Transverse colon (tissue), 4 donors: ENCODE measurements at places on chromosomes 1 and 21. TPM values are rescaled to one million over a fixed set of nuclear protein-coding genes. Genes with fewer than 3 reads are reported as not detected.

- H3K36me3 ChIP-seq, result no peaks in the 10 kb centered on the region
- no peaks in the 10 kb centered on the region for H3K4me1 ChIP-seq
- no peak overlapping the region for H3K4me3 ChIP-seq
- no peak for DNase-seq
Observed at GRCh38 chr1:25186161-25187007, 45.9 kb downstream of the SYF2 start.

DNA sequence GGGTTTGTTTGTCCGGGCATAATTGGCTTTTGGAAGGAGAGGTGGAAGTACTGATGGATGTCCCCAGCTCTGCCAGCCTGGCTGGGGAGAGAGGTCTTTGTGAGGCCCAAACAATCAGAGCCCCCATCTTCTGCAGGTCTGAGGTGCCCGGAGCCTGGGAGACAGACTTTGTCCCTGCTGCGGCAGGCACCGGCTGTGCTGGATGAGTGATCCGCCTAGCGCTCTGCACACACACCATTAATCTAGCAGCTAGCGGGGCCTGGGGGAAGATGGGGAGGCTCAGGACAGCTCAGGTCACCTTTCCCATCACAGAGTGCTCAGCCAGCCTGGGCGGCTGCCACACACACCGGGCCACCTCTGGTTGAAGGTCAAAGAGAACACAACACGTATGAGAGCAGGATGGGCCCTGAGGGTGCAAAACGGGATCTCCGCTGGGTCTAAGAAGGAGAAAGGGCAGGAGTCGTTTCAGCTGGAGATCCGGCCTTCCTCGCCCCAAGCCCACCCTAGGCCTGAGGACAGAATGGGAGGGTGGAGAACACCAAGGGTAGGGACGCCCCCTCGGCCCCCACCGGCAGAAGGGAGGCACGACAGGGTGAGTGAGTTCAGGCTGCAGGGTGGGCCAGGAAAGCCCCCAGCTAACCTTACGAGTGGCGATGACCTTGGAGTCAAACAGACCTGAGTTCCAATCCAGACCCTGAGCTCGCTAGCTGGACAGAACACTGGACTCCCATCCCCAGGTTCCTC is 341.8 kb downstream of the NPHP4 start:
- no peak overlapping the region for H3K27ac ChIP-seq
- no peak for DNase-seq
- H3K36me3 ChIP-seq, result no peaks in the 10 kb centered on the region
- peaks cover 39% of the 10 kb centered on the region for H3K27me3 ChIP-seq

DNA sequence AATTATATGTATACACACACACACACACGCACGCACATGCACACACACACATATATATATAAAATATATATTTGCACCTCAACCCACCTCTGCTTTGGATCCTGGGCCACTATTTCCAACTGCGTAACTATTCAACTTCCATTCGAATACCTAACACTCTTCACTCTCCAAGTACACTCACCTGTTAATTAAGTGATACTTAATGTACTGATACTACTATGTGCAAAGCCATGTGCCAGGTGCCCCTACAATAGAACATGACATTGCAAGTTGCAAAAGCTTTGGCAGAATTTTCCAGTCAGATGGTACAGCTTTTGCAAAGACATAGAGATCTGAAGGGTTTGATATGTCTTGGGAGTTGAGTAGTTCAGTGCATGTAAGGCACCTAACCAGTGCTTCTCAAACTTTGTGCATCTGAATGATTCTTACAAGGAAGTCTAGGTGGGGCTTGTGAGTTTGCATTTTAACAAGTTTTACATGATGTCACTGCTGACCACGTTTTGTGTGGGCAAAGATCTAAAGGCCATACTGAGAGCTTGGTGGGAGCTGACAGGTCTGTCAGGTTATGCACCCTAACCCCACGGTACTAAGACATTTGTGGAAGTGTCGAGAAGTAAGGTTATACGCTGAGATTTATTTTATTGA is 7.2 kb downstream of the CXADR start:
- no peak for DNase-seq
- H3K4me1 ChIP-seq, result peaks cover 13% of the 10 kb centered on the region
- no peak overlapping the region for H3K4me3 ChIP-seq
- peaks cover 3% of the 10 kb centered on the region for H3K36me3 ChIP-seq

DNA sequence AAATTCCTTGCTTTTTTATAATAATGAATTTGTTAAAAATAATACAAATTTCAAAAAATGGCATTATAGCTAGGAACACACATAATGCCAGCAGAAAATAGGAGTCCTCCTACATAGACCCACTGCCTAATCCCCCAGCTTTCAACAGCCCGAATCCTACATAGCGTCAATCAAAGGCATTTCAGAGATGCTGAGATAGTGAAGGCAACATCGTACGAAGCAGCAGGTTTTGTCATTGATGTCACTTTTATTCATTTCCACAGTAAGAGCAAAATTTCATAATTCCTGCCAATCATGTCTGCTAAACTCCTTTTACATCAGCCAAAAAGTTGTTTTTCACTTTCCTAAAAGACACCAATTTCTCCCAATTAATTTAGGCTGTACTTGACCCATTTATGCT is 94.1 kb downstream of the GREM2 start:
- DNase-seq, result no peak
- H3K4me3 ChIP-seq, result no peak overlapping the region
- H3K27me3 ChIP-seq, result no peaks in the 10 kb centered on the region
- H3K27ac ChIP-seq, result no peak overlapping the region
- no peaks in the 10 kb centered on the region for H3K36me3 ChIP-seq
- peaks cover 8% of the 10 kb centered on the region for H3K4me1 ChIP-seq

The C1orf56 gene
- 3.5 TPM for total RNA-seq
